ENCODE measurements at places on chromosomes 3 and 15. TPM values are rescaled to one million over a fixed set of nuclear protein-coding genes. Genes with fewer than 3 reads are reported as not detected.

DNA sequence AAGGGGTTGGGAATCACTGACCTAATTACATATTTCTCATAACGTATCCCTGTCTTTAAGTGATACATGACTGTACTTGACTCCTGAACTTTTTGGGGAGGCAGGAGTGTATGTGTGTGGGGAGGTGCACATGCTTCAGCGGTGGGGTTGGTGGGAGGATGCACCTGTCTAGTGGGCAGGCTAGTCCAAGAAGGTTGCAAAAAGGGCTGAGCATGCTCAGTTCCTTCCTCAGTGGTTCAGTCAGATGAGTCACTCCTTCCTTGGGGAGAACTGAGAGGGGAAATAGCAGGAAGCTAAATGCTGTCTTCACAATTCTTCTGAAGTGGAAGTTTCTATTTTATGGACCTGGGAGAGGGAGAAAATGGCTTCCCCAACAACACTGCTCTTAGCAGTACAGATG, 24.6 kb upstream of the AP4E1 start:
- no peak for DNase-seq

Gene HTD2
- total RNA-seq: 7.9 TPM

GRCh38 chr3:177515786-177516157, 318.5 kb upstream of the TBL1XR1 start:
- no peak for DNase-seq

- peak; percentile 42 for DNase-seq
Observed at GRCh38 chr3:141940194-141940776, 63.8 kb downstream of the ATP1B3 start.

Gene CCDC9B
- total RNA-seq: 55.9 TPM

GRCh38 chr3:15297608-15298350, 34.6 kb downstream of the SH3BP5 start:
- no peak for DNase-seq

DNA sequence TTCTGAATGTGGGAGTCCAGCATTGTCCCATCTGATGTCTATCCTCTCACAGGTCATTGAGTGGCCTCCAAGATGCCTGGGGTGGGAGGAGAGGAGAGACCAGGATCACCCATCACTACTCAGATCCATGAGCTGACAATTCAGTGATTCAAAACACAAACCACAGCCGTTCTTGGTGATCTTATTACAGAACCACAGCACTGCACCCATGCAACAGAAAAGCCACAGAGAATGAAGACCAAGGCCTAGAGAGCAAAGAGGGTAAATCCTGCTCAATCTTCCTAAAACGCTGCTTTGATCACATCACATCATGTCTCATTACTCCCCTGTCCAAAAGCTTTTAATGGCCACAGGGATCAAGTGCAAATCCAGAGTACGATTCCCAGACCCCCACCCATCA, 23.5 kb downstream of the ANP32A start:
- no peak for DNase-seq

DNA sequence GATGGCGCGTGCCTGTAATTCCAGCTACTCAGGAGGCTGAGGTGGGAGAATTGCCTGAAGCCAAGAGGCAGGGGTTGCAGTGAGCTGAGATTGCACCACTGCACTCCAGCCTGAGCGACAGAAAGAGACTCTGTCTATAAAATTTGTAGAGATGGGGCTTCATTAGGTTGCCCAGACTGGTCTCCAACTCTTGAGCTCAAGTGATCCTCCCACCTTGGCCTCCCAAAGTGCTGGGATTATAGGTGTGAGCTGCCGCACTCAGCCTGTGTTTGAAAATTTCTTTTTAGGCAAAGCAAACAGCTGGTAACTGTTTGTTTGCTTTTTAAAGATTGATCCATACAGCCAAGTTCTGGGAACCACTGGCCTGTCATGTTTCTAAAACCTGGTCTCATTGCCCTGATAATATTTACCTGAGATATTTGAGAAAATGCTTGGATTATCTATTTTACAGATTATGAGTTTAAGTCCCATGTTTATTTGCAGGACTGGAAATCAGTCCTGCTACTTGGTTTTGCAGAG, 64.2 kb upstream of the LMOD3 start:
- no peak for DNase-seq

GRCh38 chr3:15522016-15522415, 510 bp upstream of the COLQ start:
- no peak for DNase-seq

Gene THAP10
- 6.7 TPM for total RNA-seq

Gene PP2D1
- not detected for total RNA-seq

DNA sequence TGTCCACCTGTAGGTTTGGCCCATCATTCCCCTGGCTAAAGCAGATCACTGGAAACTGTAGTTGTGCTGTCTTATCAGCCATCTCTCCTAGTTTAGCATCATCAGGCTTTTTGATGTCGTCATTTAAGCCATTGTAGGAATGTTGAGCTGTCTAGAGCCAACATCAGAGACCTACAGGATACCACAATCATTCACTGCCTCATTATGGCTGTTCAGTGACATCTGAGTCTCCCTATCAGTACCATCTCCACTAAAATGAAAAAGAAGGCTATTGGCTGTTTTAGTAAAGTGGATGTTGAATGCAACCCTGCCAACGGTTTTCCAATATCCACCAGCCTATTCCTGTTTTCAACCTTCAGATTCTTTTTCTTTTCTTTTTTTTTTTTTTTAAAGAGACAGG, 29.2 kb downstream of the RLBP1 start:
- DNase-seq: no peak

- no peak for DNase-seq
Observed at GRCh38 chr3:18069568-18069967, 327.1 kb upstream of the TBC1D5 start.

DNA sequence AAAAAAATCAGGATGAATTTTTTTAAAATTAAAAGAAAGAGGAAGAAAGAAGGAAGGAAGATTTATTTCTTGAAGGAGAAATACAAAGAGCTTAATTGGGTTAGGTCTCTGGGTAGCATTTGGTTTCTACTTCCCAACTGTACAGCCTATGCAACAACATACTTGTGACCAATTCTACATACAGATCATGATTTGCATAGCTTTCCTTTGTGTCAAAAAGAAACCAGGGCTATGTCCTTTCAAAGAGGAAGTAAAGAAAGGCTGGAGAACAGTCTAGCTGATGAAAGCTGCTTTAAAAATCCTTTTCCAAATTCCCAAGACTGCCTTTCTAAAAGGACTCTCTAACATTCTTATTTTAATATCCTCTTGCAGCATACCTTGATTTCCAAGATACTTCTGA, 6.1 kb upstream of the HGD start:
- DNase-seq: no peak

DNA sequence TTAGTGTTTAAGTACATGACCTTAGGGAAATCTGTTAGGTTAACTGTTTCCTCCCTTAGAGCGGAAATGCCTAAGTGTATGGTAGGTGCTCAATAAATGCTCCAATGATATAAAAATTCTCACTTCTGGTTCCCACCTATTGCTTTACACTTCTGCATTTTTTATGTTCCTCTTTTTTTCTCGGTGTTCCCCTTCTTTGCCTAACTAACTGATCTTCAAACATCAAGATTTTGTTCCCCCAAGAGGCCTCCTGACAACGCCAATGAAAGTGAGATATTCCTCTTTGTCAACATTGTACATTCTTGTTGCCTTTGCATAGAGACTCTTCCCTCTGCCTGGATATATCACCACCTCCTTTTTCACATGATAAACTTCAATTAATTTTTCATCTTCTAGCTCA, 17.4 kb downstream of the SLC35A5 start:
- DNase-seq: no peak

Gene CLPX
- total RNA-seq: 49.9 TPM

DNA sequence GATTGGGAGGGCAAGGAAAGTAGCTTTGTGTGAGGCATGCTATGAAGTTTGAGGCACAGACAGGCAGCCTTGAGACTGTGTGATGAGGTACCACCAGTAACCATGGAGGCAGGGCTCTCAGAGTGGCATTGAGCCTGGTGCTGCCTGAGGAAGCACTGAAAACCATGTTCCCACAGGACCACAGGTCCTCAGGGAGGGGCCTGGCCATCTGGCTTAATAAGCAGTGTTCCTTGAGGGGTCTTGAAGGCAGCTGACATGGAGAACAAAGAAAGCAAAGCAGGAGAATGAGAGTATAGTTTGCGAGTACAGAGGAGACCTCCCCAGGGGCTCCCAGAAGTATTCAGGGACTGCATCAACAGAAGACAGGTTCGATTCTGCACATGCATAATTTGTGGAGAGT, 346.6 kb downstream of the EPHB1 start:
- no peak for DNase-seq

Gene PGBD4
- 2.3 TPM for total RNA-seq

- DNase-seq: peak; percentile 80
Observed at GRCh38 chr3:130892759-130893375, 1.0 kb upstream of the ATP2C1 start.

DNA sequence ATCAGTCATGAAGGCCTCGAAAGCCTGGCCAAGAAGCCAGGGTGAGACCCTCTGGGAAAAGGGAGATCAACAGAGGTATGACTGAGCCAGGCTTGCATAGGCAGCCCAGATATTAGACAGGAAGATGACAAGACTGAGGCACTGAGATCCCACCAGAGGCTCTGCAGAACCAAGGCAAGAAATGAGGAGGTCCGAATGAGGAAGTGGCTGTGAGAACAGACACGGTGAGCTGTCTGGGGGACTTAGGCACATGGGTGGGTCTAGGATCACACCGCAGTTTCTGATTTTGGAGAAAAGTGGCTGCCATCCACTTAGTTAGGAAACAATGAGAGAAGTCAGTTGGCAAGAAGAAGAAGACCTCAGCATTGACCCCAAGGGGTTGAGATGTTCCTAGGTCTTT, 31.5 kb upstream of the PRSS50 start:
- no peak for DNase-seq

GRCh38 chr3:124478830-124479229, 251.4 kb upstream of the UMPS start:
- DNase-seq: no peak

Gene TMCO5A
- not detected for total RNA-seq

- DNase-seq: no peak
Observed at GRCh38 chr3:111238885-111239284, 167.3 kb downstream of the NECTIN3 start.

DNA sequence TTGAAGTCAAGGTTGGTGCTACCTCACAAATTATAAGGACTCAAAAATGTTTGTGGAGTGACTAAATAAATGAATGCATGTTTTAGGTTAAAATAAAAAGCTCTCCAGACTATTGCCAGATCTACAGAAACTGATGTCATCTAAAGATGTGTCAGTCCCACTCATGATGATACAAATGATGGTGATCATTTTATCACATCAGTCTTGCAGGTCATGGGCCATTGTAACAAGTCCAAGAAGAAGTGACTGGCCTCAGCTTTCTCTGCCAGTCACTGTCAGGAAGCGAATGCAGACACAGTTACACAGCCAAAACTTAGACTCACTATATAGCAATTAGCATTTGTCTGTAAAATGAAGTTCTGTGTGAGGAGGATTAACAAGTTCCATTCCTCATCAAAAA, 18.5 kb downstream of the ATP8B4 start:
- DNase-seq: no peak

Gene CLDN16
- total RNA-seq: not detected

DNA sequence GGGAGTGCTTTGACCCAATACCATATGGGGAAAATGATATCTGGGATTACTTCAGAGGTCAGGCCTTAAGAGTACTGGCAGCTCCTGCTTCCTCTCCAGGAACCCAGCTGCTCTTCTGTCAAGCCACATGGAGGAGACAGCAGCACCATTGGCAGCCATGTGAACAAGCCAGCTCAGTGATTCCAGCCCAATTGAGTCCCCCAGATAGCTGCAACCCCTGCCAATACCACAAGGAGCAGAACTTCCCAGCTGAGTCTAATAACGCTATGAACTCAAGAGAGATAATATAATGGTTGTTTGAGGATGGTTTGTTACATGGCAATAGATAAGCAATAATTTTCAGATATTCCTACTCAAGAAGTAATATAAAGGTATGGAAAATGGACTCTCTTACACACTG, 126.8 kb upstream of the CPNE4 start:
- no peak for DNase-seq

- no peak for DNase-seq
Observed at GRCh38 chr15:101828774-101829173, 16.8 kb downstream of the OR4F15 start.

DNA sequence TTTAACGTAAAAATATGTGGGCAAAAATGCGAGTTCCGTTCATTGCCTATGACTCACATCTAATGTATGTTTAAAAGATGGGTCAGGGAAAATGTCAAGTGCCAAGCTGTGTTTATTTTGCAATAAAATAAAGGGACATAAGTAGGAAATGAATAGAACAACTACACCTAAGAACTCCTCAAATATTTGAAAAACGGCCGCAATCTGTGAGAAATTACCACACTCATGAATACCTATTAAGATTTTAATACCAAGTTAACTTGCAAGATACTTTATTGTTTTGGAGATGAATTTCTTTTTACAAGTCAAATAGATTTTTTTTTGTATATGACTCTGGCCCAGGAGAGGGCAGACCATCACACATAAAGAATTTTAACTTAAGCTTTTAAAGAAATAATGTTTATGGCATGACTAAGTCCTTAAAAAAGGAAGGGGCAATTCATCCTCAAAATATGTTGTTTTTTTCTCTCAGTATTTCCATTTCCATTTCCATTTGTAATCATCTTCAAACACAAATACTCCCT, 152.7 kb downstream of the SUCNR1 start:
- peak; percentile 91 for DNase-seq

- DNase-seq: no peak
Observed at GRCh38 chr3:128278761-128279600, 125.7 kb downstream of the EEFSEC start.

GRCh38 chr3:178526291-178526690, 9.9 kb upstream of the KCNMB2 start:
- no peak for DNase-seq

Gene DUOXA2
- total RNA-seq: not detected

DNA sequence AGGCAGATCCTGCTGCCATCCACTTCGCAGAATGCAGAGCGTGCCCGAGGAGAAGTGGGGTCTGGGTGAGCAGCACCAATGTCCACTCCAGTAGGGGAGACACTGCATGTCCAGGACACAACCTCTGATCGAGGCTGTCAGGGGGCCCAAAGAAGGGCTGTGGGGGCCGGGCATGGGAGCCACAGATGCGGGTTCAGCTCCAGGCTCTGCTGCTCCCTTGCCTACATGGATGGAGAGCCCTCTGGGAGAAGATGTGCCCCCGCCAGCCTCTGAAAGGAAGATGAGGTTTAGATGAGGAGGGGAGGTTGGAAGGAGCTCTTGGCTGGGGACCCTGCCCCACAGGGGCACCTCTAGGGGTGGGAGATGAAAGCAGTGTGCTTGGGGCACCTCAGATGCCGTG, 75.4 kb downstream of the KLF13 start:
- no peak for DNase-seq

DNA sequence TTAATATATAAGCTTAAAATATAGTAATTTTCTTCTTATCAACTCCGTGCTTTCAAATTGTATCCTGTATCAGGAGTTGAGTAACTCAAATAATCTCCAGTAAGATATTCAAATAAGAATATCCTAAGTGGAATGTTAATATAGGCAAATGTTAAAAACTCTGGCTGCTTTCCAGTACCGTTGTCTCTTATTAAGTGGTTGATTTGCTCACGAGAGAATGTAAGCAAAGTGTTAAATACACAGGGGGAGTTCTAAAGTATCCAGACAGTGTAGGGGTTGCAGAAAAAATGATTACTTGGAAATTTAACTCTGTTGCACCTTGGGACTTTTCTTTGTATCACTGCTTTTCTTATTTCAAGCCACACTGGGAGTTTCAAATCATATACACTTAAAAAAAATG, 478.9 kb upstream of the TBL1XR1 start:
- DNase-seq: no peak

- DNase-seq: no peak
Observed at GRCh38 chr3:37082317-37082716, 89.0 kb downstream of the MLH1 start.

Gene PSMD2
- total RNA-seq: 536 TPM

Data from Panc1 (cell line).